ENCODE measurements at places on chromosomes 4 and X.
A peak's percentile ranks its signal among the peaks of the same experiment; 100 is the strongest.

DNA sequence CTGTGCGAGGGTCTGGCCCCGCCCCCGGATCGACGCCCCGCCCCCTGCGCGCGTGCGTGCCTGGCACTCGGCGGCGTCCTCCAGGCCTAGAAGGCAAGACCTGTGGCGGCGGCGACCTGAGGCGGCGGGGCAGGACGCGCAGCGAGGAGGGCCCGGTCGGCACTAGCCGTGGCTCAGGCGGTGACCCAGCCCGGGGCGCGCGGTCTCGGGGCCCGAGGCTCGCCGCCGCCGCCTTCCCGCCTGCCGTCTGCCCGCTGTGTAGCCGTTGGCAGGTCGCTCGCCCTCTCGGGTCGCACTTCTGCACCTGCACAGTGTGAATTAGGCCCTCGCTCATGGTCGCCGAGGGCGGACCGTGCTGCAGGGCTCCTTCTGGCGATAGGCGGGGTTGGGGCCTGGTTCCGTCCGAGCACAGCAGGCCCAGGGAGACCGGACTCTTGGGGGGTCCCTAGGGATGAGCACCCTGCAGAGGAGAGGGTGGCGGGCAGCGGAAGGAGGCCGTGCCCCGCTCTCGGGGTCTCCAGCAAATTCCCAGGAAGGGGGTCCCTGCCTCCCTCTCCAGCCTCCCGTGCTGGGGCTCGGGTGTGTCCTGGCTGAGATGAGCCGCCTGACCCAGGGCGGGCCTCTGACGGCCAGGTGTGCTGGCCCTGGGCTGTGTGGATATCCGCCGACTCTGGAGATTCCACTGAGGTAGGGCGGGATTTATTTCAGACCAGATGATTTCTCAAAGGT lies 557 bp upstream of the FAM53A start:
- no peak for DNase-seq

DNA sequence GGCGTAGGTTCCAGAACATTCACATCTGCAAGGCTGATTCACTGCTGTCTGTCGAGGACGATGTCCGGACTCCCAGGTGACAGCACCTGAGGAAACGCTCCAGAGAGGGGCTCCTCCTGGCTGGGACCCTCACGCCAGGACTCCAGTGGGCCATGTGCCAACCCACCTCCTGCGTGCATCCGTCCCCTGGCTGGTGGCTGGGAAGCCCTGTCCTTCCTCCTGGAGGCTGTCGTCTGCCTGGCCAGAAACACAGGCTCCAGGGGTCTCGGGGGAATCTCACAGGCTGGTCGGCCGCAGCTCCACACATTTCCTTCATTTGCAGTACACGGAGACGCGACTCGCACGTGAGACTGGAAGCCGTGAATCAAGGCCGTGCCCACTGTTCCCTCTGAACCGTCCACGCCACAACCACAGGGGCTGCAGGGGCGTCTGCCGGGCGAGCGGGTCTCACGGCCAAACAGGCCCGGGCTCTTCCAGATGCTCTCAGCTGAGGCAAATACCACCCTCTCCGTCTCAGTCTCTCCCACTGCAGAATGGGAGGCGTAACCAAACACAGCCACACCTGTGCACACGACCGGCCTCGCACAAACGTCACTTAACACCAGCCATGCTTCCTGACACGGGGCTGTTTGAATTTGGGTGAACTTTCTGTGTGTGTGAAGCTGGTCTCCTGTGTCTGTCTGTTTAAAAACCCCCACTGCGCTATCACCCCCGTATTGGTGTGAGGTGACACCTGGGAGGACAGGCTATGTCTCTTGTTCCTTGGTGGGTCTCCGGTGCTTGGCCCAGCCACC lies 38.7 kb upstream of the MXD4 start:
- no peak for DNase-seq

DNA sequence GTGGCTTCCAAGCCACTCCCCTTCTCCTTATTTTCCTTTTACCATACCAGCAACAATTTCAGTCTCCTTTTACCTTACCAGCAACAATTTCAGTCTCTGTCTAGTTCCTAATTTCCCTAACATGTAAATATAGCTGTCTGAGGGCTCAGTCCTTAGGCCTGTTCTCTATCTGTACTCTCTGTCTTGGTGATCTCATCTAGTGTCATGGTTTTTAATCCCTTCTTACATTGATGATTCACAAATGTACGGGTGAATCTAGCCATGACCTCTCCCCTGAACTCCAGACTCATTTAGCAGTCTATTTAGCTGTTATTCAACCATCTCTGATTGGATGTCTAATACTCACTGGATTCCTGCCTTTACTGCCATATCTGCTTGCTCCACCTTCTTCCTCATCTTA lies 7.2 kb downstream of the IL15 start:
- no peak for DNase-seq

DNA sequence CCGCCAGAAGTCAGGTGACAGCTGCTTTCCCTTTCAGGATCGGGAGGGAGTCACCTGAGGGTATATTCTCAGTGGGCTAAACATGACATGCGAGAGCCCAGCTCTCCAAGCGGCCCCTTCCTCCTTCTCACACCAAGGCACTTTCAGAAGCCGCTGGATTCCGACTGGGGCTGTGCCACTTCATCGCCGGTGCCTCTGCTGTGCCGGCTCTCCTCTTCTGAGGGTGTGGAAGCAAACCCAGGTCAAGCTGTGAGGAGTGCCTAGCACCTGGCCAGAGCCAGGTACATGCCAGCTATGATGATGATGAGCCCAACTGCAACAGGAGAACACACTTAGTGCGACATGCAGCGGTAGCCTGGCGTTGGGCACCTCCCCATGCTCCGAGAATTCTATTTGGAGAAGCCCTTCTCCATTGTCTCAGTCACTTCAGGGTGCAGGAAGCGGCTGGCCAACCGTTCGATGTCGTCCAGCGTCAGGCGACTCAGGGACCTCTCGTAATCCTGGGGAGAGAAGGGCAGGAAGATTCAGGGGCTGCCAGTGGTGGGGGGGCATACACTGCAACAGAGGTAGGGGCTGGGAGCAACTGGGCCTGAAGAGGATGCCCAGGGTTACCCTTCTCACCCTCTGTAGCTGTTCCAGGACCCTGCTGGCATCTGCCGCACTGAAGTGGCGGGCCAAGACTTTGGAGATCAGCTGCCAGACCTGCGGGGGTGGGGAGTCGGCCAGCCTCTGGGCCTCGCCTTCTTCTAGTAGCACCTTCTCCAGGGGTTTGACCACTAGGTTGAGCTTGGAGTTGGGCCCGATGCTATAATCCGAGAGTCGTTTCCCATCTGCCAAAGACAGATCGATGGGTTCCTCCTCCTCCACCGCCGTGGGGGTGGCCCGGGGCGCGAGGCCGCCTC lies 1.0 kb downstream of the UBL4A start:
- DNase-seq = peak; percentile 60

Data from NCI-H2029 treated with DMSO at 0.1 percent for 48 hours (cell line).